ENCODE measurements at places on chromosomes 2 and 18.

DNA sequence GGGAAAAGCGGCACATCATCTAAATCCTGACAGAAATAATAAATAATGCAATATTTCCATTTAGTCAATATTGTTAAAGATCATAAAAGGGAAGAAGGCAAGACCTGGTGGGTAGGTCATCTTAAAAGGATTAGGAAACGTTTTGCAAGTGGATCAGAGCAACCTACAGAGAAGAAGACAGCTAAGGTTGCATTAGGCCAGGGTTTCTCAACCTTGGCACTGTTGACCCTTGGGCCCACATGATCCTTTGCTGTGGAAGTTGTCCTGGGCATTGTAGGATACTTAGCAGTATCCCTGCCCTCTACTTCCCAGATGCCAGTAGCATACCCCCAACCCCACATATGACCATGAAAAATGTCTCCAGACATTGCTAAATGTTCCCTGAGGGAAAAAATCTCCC lies 55.0 kb downstream of the KLF7 start:
- DNase-seq, result no peak

DNA sequence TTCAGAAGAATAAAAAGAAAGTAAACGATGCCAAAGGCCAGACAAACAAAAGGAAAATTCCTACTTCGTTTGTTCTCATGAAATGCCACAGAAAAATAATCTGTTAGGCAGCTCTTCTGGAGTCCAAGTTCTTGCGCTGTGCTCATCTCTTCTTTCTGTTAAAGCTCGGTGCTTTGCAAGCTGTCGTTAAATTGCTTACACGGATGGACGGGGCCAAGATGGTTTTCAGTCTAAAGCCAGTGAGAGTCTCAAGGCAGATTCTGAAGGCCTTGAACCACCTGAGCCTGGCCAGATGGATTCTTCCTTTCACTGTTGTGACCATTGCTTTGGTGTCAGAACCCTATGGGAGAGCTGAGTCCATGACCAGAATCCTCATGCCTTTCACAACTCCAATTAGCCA lies 97.6 kb upstream of the RMDN2 start:
- no peak for DNase-seq

- DNase-seq, result no peak
Measured at GRCh38 chr2:120901201-120901600, 165.5 kb downstream of the GLI2 start.

GRCh38 chr18:56083097-56083521 lies 495.1 kb upstream of the TCF4 start:
- no peak for DNase-seq

- DNase-seq, result no peak
Measured at GRCh38 chr18:22557168-22557941, 139.6 kb upstream of the CTAGE1 start.

DNA sequence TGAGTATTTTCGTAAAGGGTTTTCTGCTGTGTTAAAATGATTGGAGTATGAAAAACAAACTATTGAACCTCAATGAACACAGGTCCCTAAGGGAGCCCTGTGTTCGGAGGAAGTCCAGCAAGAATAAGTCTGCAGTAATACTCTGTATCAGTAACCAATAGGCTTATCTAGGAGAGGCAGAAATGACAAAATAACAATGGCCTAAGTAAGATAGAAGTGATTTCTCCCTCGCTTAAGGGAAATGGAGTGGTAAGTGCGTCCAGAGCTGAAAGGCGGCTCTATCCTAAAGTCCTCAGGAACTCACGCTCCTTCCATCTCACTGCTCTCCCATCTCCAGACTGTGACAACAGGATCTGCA lies 29.3 kb upstream of the MFSD6 start:
- DNase-seq, result no peak

DNA sequence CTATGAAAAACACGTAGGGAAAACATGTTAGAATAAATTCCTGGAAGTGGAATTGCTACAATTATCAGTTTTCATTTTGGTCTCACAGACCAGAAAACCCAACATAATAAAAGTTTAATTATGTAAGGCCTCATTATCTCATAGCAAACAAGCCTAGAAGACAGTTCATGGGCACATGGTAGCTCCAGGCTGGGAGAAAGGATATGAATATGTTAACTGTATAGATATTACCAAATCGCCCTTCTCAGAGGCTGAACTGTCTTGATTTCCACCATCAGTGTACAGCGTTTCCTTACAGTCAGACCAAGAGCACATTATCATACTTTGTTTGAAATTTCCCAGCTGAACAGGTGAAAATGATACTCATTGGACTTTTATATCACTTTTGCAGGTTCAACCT lies 17.1 kb upstream of the SLC35F6 start:
- DNase-seq, result no peak

DNA sequence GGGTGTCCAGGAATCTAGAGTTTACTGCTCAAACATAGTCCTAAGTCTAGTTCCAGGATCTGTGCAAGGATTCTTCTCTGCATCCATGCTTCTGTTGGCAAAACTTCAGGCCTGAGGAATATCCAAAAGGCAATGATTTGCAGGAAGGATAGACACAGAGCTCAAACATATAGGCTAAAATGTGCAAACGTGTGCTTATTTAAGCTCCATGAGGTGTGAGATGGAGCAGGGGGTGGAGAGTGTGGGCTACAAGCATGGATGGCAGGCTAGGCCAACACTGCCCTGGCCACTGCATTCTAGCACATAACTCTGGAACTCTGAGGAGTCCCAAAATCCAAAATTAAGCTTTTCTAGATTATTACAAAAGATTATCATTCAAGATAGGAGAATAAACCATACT lies 301.1 kb downstream of the PAX3 start:
- no peak for DNase-seq

DNA sequence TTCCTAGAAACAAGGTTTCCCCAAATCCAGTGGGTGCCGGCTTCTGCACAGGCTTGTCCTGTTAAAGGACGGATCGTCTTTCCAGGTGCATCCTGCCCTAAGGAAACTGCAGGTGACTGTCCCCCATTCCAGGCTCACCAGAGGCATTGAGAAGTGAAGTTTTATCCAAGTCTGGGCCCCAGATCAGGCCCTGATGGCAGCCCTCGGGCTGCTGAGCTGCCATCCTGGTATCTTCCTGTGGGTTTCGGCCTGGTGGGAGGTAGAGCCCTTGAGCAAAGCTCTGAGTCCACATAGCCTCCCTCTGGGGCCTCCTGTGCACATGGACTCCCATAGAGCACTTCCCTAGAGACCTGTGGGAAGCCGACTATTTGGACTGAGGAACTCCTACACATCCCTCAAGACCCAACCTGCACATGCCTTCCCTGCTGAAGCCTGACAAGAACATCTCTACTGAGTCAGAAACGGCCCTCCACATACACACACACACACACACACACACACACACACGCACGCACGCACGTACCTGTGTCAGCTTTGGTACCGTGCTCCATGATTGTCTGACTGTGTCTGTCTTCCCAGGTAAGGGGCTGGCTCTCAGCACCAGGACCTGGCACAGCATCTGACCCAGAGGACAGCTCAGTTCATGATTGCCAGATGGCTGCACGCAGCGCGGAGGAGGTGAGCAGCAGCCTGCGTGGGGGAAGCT lies 16.4 kb downstream of the TNS1 start:
- DNase-seq, result no peak

All from NCI-H2081 (cell line).